DMS79 (cell line): ENCODE measurements at places on chromosomes 1 and 21.

DNA sequence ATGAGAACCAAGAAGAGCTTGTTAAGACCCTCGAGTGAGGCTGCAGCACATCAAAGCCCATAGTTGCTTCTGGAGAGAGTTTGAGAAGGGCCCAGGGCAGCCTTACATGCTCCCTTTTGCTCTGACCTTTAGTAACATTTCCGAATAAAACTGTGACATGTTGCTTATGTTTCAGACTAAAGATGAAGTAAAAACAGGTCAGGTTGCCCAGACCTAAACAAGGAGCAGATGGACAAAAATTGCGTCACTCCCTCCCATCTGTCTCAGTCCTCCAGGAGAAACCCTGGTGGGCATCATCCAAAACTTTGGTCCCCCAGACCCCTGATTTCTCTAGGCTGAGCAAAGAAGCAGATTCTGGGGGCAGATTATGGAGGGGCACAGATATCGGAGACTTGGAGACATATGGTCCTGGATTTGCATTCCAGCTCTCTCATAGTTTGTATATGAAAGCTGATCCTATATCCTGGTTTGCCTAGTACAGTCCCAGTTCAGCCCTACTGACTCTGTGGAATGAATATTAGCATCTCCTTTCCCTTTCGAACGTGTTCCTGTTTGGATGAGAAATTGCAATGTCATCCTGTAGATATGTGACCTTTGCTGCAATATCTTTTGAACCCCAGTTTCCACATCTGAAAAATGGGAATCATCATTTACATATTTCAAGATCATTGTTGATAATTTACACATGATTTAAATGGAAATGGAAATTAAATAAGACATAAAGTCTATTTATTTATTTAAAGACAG is 304.9 kb upstream of the USP24 start:
- DNase-seq, result no peak

DNA sequence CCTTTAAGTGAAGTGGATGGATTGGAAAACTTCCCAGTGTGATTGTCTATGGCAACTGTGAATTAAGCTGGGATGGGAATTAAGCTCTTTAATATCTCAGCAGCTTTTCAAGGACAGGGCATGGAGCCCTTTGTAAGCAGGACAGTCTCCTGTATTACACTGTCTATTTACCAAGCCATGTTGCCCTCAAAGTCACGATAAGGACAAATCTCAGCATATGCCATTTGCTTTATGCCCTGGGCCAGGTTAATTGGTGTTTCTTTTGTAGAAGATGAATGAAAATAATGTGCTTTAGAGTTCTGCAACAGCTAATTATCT is 17.6 kb downstream of the UTP25 start:
- no peak for DNase-seq

DNA sequence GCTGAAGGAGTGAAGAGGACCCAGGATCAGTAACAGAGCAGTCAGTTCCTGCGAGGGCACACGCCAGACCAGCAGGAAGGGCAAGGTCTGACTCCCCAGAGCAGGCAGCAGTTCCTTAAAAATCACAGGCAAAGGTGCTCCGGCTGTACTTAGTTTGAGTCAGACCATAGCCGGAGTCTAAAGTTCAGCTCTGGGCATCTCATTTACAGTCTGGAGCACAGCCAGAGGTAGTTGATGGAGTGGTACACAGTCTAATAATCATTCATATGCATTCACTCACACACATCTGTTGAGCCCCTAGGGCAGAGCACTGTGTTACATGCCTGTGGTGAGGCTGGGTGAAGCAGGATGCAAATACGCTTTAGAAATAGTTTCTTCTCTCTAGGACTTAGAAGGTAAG is 7.3 kb upstream of the AMIGO1 start:
- peak; percentile 3 for DNase-seq

DNA sequence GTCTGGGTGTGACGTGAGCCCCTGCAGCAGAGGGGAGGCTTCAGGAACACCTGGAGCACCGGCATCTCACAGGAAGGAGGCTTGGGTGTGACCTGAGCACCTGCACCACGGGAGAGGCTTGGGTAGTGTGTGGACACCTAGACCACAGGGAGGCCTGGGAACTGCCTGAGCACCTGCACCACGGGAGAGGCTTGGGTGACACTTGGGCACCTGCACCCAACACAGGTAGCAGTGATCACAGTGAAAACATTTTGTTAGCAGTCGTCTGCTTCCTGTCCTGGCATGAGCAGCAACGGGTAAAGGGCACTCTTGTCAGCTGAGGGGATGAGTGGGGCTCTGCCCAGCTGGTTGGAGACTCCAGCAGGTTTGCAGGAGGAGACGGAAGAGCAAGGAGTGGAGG is 22.4 kb downstream of the LRRC3 start:
- DNase-seq, result no peak

GRCh38 chr1:113434081-113434873 is 44.0 kb downstream of the MAGI3 start:
- no peak for DNase-seq

GRCh38 chr1:228753786-228754360 is 18.6 kb downstream of the RHOU start:
- DNase-seq, result no peak

GRCh38 chr21:38995071-38995669 is 188.1 kb downstream of the PSMG1 start:
- no peak for DNase-seq

DNA sequence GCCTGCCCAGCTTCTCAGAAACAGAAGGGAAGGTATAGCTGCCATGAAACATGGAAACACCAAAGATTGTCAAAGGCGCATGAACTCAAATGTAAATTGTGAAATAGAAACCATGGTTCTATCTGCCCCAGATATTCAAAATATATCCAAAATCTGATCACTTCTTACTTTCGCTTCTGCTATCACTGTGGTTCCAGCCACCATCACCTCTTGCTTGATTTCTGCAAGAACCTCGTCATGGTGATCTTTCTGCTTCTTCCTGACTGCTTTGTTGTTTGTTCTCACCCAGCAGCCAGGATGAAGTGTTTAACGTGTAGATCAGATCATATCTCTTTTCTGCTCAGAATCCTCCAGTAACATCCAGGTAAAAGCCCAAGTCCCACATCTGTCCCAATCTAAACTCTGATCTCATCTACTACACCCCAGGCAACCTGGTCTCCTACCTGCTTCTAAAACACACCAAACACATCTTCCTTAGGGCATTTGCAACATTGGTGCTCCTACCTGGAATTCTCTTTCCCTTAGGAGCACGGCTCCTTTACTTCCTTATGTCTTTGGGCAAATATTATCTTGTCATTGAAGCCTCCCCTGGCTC is 10.5 kb upstream of the LMO4 start:
- no peak for DNase-seq

- no peak for DNase-seq
Observed at GRCh38 chr1:32521165-32521564, 18.1 kb upstream of the ZBTB8A start.

DNA sequence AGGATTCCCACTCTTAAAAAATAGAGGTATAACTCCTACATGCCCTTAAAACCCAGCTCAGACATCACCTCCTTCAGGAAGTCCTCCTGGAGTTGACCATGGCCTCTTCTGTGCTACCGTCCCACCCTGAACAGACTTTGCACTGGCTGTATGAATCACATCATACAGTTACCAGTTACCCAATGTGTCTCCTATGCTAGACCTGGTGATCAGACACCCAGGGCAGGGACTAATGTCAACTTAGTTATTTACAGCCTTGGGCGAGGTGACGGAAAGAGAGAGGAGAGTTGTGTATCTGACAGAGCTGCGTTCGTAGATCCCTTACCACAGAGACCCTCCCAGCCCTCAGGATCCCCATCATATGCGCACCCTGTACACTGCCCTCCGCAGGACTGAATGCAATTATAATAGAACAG is 72.7 kb downstream of the SLC66A1 start:
- no peak for DNase-seq
